ENCODE measurements at places on chromosomes 5 and 9.

DNA sequence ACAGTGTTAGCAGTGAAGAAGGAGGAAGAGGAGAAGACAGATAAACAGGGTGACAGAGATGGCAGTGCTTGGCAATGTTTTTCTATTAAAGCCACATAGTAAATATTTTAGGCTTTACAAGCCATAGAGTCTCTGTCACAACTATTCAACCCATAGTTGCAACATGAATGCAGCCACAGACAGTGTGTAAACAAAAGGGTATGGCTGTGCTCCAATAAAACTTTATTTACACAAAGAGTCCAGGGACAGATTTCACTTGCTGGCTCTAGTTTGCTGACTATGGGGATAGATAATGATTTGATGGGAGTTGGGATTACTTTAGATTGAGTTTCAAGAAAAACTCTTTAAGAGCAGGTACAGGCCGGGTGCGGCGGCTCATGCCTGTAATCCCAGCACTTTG is 224.8 kb upstream of the SEMA6A start:
- no peak for DNase-seq

DNA sequence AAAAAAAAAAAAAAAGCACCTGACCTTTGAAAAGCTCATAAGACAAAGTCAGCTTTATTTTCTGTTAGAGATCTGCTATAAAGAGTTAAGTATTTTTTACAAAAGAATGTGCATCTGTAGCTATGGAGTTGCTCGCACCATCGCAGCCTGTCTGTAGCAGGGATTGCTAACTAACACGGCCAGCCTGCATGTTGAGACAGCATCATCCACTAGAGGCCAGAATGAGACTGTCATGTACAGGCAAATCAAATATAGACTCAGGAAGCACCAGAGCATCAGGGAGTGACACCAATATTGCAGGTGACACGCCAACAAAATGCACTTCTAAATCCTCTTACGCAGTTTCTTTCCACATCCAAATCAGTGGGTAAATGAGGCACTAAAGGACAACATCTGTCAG is 136.3 kb upstream of the RASEF start:
- DNase-seq, result no peak

DNA sequence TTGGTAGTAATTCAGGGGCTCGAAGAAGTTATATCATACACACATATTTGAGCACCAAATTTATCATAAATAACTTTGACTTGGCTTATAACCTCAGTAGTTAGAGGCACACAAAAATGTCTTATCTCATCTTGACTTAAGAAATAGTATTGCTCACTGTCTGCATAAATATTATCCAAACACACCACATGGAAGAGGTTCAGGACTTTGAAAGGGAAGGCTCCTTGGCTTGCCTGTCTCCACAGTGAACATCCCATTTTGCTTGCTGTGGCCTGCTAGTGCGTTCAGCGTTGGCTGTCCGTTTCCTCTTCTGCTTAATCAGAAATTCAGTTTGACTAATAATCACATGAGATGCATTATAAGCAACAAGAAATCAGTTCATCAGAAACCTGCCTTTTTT is 13.9 kb downstream of the GRXCR2 start:
- DNase-seq, result no peak

- no peak for DNase-seq
Measured at GRCh38 chr9:22241611-22242010, 205.0 kb upstream of the DMRTA1 start.

- no peak for DNase-seq
Measured at GRCh38 chr5:94159144-94159543, 417.7 kb upstream of the POU5F2 start.

- DNase-seq, result no peak
Measured at GRCh38 chr5:73104326-73104725, 16.0 kb upstream of the TMEM171 start.

- no peak for DNase-seq
Measured at GRCh38 chr5:170628691-170629565, 125.1 kb downstream of the KCNIP1 start.

GRCh38 chr9:85001925-85002324 is 332.4 kb downstream of the NTRK2 start:
- DNase-seq, result no peak

DNA sequence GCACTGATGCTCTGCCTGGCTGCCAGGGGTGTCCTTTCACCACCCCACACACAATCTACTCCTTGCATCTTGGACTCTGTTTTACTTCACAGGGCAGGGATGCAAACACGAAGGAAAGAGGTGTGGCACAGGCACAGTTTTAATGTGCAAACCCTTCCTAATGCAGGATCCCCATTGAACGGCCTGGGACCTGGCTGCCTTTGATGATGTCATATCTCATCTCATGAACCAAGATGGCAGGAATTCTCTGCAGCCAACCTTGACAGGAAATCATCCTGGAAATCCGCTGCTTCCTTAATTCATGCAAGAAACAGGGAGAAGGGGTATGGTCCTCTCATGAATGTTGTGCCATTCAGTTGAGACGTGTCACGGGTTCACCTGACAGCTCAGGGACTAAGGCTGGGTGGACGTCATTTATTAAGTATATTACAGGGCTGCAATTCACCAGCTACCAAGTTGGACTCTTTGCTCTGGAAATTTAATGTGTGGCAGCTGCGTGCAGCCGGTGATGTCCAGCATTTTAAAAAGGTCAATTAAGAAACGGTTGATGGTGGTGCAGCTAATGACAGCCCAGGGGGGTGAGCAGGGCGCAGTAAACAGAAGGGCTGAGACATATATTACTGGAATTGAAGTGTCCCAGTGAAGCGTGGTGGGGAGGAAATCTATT is 91.5 kb downstream of the LMNB1 start:
- DNase-seq, result no peak

DNA sequence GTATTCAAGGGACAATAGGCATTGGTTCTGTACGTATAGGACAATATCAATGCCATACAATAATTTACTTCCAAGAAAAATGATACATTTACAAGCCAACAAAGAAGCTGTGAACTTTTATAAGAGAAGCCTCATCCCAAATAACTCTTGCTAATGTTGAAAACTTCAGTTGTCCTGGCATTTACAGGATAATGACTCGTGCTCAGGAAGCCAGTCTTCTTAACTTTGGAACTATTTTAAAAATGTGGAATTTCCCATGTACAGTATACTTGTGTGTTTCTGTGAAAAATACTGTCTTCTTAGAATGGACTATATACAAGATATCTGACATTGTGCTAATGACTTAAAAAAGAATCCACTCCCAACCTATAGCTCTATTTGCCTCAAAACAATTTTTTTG is 1479.3 kb upstream of the CDH9 start:
- DNase-seq, result no peak

- DNase-seq, result no peak
Measured at GRCh38 chr5:55665065-55665464, 47.1 kb downstream of the SLC38A9 start.

DNA sequence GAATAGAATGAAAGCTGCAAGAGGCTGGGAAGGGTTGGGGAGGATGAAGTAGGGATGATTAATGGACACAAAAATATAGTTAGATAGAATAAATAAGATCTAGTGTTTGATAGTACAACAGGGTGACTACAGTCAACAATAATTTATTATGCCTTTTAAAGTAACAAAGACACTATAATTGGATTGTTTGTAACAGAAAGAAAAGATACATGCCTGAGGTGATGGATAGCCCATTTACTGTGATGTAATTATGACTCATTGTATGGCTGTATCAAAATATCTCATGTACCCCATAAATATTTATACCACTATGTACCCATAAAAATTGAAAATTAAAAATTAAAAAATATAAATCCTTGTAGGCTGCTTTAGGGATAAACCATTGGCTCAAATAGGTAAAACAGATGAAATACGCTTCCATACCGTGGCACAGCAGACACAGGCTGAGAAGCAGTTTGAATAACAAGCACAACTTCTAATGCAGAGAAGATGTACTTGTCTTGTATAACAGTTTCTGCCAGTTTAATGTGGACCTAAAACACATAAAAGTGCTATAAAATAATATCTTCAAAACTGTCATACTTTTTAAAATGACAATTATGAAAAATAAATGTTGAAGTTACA is 34.9 kb downstream of the APBA1 start:
- DNase-seq, result no peak

- DNase-seq, result no peak
Measured at GRCh38 chr5:78805474-78806124, 157.0 kb upstream of the LHFPL2 start.

GRCh38 chr9:4936823-4937222 is 48.2 kb upstream of the JAK2 start:
- peak; percentile 36 for DNase-seq

- DNase-seq, result peak; percentile 41
Measured at GRCh38 chr9:135862809-135863208, 44.5 kb downstream of the CAMSAP1 start.

DNA sequence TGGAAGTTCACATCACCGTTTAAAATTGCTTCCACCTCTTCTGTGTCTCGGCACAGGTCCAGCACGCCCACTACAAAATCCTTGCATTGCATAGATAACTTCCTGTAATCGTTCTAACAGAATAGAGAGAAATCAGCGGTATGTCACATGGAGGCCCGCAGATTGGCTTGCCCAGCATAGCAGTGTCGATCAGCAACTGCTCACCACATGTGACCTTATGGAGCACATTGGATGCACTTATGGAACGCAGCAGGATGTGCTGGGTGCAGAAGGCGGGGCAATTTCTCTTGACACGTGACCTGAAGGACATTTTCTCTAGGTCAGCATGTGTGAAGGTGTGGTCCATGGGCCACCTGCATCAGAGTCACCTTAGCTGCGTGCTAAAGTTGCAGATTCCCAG is 49.7 kb downstream of the TRPC7 start:
- DNase-seq, result no peak

- DNase-seq, result no peak
Measured at GRCh38 chr9:11158676-11159075, 545.9 kb upstream of the PTPRD start.

DNA sequence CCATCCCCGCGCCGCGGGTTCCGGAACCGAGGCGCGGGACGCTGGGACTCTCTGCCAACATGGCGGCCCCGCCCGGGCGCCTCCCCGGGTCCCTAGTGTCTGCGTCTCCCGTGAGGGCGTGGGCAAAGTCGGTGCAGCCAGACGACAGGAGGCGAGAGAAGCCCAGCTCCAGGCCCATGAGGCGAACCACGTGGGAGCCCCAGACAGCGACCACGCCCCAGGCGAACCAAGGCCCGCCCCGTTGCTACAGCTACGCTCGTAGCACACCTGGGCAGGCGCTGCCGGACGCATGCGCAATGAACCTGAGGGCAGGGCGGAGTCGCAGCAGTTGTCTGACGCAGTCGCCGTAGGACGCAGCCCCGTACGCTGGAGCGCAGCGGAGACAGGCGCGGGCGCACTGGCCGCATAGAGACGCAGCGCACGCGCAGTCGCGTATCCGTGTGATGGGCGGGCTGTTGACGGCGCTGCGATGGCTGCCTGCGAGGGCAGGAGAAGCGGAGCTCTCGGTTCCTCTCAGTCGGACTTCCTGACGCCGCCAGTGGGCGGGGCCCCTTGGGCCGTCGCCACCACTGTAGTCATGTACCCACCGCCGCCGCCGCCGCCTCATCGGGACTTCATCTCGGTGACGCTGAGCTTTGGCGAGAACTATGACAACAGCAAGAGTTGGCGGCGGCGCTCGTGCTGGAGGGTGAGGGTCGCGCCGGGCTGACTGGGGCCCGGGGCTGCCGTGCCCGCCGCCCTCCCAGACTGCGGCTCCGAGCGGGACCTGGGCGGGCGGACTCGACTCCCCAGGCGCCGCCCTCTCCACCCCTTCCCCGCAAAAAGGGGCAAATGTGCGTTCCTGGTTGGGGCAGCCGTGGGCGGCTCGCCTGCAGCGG is at the start of gene MAN1B1:
MAN1B1 (plus strand) TSS at position 455 of the 878 bp plus-strand sequence; CDS start at position 470, 15 bp downstream.
- DNase-seq, result peak; percentile 100

DNA sequence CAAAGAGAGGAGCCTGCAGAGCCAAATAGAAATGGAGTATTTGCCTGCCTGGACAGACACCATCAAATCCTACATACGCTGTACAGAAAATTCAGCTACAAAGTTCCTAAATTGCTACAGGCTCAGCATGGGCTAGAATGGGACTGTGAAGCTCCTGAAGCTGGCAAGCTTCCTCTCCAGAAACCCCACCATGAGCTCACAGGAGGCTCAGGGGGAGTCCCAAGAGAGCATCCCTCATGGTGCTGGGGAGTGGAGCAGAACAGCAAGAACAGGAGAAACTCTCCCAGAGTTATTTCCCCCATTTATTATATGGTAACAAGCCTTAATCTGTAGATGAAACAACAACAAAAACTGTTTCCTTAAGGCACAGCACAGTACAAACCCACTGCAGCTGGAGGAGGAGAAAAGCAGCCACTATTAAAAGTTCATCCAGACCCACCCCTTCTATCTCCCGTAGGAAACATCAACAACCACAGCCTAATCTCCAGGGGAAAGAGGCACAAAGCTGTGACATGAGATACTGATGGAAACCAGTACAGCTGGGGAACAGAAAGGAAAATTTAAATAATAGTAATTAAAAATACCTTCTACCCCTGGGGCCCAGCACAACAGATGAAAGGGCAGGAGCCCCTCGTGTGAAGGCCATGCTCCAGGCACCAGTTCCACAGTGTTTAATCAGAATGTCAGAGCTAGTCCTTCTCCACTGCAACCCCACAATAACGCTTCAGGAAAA is 548.5 kb downstream of the MTRR start:
- DNase-seq, result no peak

GRCh38 chr5:112016980-112017379 is 260.0 kb upstream of the NREP start:
- no peak for DNase-seq

- no peak for DNase-seq
Measured at GRCh38 chr5:81751836-81752643, 1.1 kb upstream of the SSBP2 start.

DNA sequence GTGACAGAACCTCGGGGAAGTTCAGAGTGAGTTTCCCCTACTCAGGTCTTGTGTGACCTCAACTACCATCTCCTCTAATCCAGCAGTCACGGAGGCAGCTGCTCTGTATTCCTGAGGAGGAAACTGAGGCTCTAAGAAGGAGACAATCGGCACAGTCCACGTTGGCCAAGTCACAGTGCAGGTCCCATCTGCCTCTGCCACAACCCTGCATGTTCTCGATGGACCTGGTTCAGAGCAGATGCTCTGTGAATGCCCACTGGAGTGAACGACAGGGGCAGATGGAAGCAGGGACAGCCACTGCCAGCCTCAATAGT is 722 bp upstream of the ERGIC1 start:
- DNase-seq, result no peak

GRCh38 chr5:3230254-3230653 is 365.4 kb upstream of the IRX1 start:
- DNase-seq, result no peak

GRCh38 chr9:130036099-130036498 is 6.9 kb downstream of the FNBP1 start:
- DNase-seq, result no peak

DNA sequence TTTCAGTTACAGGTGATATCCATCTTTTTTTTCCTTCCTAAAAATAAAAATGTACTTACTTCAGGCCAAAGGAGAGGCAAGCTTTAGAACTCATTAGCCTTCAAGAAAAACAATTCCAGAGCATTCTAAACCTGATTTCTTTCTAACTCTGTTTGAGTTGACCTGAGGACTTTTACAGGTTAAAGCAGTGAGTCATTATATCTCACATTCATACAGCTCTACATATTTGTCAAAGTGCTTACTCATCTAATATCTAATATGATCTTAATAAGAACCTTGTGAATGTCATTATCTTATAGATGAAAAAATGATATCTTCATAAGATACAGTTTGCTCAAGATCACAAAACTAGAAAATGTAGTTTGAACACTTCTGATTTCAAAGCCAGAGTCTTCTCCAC is 149.2 kb upstream of the CDKN2B start:
- no peak for DNase-seq
